ENCODE measurements at places on chromosomes 5 and 9.

- DNase-seq = no peak
Measured at GRCh38 chr5:153211076-153211475, 279.4 kb upstream of the GRIA1 start.

- DNase-seq = no peak
Measured at GRCh38 chr5:169450464-169450863, 133.1 kb upstream of the SPDL1 start.

GRCh38 chr5:142012186-142012785 is 541 bp downstream of the GNPDA1 start:
- peak; percentile 75 for DNase-seq

DNA sequence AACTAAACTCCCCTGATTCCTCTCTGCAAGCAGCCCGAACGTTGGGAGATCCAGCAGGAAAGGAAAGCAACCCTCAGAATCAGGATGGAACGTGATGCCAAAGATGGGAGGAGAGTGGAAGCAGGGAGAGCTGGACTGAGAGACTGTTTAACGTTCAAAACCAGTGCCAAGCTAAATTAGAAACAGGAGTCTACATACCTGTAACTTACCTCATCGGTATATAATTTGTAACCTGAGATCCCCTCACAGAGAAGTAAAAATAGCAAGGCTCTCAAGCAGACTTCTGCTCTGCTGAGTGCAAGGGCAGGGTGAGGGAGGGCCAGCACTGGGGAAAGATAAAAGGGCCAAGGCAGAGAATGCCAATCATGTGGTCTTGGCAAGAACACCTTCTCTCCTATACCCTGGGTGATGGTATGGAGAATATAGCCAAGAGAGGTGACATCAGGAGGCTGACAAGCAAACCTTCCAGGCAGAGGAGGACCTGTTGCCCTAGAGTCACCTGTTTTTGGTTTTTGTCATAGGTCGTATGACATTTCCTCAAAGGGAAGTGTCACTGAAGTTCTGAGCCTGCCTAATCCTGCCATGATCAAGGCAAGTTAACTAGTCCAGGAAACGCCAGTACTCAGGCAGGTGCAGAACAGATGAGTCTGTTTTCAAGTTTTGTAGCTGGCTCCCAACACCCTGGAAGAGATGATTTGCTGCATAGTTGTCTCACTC is 472.0 kb downstream of the NFIB start:
- peak; percentile 43 for DNase-seq

DNA sequence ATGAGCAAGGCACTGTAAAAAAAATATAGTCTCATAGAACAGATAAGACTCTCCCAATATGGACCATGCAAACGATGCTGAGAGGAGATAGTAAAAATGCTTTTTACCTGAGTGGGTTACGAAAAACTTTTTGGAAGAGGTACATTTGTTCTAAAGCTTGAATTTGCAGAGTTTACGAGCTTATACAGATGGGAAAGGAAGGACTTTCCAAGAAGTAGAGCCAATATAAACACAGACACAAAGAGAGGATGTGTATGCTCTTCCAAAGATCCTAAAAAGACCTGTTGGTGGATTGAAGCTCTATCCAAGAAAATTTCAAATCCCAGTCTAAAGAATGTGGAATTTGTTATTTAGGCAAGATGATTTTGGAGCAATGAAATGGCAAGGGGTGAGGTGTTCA is 127.1 kb upstream of the SLCO6A1 start:
- DNase-seq = no peak

DNA sequence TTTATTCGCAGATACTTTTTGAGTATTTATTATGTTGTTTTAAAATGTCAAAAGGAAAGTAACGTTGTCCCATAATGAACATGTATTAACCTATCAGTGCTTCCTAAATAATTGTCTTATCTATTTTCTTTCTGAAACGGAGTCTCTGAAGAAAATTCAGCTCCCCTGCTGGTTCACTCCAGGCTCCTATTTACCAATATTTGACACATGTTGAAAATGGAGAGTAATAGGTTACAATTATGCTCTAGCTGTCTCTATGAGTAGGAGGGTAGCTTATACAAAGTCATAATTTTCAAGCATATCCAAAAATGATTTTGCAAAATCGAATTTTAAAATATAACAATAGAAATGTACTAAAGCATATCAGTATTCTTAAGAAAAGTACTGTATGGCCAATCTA is 844.1 kb downstream of the CDH18 start:
- no peak for DNase-seq

- DNase-seq = no peak
Measured at GRCh38 chr9:21668516-21668915, 133.9 kb upstream of the MTAP start.

GRCh38 chr5:142605611-142606010 is 80.3 kb downstream of the FGF1 start:
- no peak for DNase-seq

- no peak for DNase-seq
Measured at GRCh38 chr9:90659650-90660364, 17.2 kb upstream of the DIRAS2 start.

GRCh38 chr9:106862110-106862820 is 701 bp upstream of the ZNF462 start:
- peak; percentile 44 for DNase-seq

- DNase-seq = no peak
Measured at GRCh38 chr9:91285729-91286353, 75.9 kb downstream of the AUH start.

DNA sequence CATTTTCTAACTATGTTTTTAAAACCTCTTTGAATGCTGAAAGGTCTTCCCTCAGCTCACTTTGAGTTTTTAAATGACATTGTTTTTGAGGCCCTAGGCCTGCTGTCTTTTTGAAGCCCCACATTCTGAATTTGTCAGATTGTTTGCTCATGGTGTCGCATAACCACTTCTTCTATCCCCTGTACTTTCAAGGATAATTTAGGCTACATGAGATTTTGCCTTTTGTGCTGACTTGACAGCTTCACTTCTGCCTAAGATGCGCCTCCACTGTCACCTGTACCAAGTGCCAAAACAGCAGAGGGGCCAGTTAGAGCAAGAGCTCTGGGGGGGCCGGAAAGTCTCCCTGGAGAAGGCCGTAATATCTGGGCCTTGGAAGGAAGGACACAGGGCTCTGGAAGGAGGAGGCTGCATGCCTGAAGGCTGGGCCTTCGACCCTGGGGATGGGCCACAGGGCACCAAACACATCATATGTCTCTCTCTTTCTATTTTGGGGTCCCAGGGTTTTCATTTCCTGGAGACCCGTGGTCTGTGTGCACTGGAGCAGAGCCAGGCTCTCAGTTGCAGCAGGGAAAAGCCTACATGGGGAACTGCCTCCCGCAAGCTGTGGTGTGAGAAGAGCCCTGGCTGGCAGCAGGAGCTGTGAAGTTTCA is 49.1 kb downstream of the NDST1 start:
- DNase-seq = no peak

- DNase-seq = no peak
Measured at GRCh38 chr5:144210655-144211054, 40.0 kb downstream of the KCTD16 start.

GRCh38 chr5:68744206-68744605 is 349.6 kb upstream of the SLC30A5 start:
- DNase-seq = no peak

GRCh38 chr5:108521841-108522506 is 140.1 kb upstream of the FBXL17 start:
- no peak for DNase-seq

DNA sequence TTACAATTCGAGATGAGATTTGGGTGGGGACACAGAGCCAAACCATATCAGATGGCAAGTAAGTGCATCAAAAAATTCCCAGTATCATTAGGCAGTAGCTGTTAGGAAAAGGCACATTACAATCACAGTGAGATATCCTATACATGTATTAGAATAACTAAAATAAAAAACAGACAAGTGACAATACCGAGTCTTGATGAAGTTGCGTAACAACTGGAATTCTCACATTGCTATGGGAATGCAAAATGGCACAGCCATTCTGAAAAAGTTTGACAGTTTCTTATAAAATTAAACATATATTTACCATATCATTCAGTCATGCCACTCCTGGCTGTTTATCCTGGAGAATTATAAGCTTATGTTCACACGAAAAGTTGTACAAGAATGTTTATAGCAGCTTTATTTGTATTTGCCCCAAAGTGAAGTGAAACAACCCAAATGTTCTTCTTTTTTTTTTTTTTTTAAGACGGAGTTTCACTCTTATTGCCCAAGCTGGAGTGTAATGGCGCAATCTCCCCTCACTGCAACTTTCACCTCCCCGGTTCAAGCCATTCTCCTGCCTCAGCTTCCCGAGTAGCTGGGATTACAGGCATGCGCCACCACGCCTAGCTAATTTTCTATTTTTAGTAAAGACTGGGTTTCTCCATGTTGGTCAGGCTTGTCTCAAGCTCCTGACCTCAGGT is 93.1 kb upstream of the TLE1 start:
- DNase-seq = no peak

- no peak for DNase-seq
Measured at GRCh38 chr5:29697278-29697677, 1496.2 kb upstream of the CDH6 start.

- DNase-seq = no peak
Measured at GRCh38 chr5:58025809-58026208, 434.1 kb downstream of the PLK2 start.

GRCh38 chr9:19782005-19782404 is 6.8 kb downstream of the SLC24A2 start:
- DNase-seq = no peak

- DNase-seq = no peak
Measured at GRCh38 chr5:86977190-86977589, 290.5 kb upstream of the RASA1 start.

- no peak for DNase-seq
Measured at GRCh38 chr5:213803-214395, 4.1 kb downstream of the CCDC127 start.

GRCh38 chr5:2206293-2207108 is 323.8 kb upstream of the IRX4 start:
- no peak for DNase-seq

- DNase-seq = no peak
Measured at GRCh38 chr5:147949711-147950573, 43.6 kb upstream of the C5orf46 start.

GRCh38 chr9:84136119-84136868 is 155.7 kb downstream of the RMI1 start:
- no peak for DNase-seq

DNA sequence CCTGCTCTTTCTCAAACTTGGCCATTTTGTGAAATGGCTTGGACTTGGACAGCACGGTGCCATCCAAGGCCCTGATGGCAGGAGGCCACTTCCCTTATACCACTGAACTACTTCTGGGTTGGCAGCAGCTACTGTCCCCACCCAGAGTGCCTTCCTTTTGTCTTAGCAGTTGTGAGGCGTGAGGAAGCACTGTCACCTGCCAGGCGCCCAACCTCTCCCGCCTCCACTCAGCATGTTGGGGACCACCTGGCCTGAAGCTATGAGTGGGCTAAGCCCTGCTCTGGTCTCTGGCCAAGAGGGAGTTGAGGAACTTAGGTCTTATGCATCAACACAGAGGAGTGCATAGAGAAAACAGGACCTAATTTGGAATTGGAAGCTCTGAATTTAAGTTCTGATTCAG is 276.0 kb downstream of the ENC1 start:
- DNase-seq = no peak

DNA sequence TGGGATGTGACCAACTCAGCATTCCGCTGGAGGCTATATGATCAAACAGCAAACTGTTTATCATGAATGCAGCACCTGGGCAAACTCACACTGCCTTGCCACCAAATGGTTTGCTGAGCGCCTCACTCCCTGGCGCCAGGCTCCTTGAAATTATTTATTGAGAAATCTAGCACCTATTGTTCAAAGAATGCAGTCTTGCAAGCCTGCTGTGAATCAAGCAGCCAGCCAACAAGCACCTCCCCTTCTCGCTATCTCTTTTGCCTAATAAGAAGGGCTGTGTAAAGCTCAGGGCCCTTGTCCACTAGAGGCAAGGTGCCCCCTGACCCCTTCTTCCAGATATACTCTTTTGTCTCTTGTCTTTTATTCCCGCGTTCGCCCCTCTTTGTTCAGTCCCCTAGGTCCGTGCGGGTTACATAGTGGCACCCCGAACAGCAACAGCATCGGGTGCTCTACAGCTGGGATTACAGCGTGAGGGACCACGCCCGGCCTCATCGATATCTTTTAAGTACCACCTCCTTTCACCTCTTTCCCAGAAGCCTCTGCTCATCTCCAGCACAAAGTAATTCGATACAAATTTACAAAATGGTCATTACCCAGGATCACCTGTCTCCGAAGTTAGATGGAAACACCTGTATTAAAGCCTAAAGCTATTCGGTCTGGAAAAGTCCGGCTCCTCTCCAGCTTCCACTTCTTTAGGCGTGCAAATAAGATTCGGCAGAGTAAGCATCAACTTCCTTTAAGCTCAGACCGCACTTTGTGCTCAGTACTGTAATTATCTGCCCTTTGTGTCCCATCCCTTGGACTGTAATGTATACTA is 896 bp downstream of the RIGI start:
- no peak for DNase-seq

- DNase-seq = no peak
Measured at GRCh38 chr5:96331210-96331609, 101.8 kb downstream of the PCSK1 start.

- no peak for DNase-seq
Measured at GRCh38 chr9:84996029-84996428, 326.5 kb downstream of the NTRK2 start.

GRCh38 chr5:92715946-92716520 is 865.0 kb downstream of the NR2F1-AS1 start:
- DNase-seq = no peak

DNA sequence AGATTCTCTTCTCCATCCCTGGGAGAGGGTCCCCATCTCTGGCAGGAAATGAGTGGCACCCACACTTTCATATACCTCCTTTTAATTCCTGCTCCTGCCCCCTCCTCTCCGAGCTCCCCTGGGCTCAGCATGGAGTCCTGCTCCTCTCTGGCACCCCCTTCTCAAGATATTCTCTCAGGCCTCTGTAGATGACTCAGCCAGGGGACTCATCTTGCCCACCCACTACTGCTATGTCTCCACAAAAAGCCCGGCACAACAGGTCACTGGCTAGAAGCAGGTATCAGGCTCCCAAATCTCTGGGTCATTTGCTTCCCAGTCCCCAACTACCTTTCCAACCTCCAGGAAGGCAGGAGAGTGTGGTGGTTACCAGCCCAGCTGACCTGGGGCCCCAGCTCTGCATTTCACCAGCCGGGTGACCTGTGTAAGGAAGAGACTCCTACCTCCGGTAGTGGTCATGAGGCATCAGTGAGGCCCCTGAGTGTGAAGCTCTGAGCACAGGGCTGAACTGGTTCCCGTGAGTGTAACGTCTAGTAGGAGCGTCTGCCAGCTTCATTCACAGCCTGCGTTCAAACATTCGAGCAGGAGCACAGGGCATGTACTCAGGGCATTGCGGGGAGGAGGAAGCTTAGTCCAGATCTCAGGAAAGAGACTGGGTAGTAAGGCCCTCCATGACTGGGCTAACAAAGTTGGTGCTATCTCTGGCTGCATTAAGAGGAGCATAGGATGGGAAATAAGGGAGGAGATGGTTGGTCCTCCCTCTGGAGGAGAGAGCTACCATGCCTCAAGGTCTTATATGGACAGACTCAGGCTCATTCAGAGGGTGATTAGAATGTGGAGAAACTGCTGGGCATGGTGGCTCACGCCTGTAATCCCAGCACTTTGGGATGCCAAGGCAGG is 63.7 kb downstream of the LMX1B start:
- no peak for DNase-seq

Measured in Right ventricle myocardium superior (tissue), 1 donor.